ENCODE measurements at places on chromosomes 16 and 17.

DNA sequence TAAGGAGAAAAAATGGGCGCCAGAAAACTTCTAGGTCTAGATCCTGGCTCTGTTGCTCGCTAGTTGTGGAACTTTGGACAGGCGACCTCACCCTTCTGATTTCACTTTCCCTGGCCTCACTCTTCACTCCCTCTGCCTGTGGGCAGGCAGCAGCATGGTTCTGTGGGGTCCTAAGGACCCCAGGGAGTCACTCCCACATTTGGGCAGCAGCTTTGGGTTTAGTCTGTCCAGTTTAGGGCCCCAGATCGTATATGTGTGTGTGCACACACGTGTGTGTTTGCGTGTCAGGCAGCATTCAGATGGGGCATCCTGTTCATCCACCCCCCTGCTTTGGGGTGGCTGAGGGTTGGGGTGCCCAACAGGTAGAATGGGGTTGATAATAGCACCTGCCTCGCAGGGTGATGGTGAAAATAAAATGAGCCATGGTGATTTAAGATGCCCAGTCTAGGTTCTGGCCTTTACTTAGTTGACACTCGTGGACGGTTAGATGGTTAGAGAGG lies 102.2 kb downstream of the RAB11FIP4 start:
- H3K4me1 ChIP-seq = peaks cover 51% of the 10 kb centered on the region
- H3K27ac ChIP-seq = no peak overlapping the region
- peaks cover 11% of the 10 kb centered on the region for H3K36me3 ChIP-seq
- H3K27me3 ChIP-seq = no peaks in the 10 kb centered on the region
- H3K4me3 ChIP-seq = no peak overlapping the region
- no peak for DNase-seq

DNA sequence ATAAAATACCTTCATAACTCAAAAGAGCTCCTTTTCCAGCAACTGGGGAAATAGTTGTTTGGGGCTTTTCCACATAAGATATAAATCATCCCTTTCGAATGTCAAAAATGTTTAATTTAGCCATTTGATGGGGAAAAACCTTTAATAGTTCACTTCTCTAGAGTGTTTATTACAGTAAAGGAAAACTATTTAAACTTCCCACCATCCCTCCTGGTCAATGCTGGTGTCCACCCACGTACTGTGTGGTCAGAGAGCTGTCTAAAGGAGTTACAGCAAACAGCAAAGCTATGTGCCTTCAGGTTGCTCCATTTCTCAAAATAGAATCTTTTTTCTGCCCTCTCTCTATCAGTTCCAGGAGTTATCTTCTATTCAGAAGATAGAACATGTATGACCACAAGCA lies 33.5 kb downstream of the KANSL1 start:
- peaks cover 62% of the 10 kb centered on the region for H3K4me1 ChIP-seq
- H3K27me3 ChIP-seq = no peaks in the 10 kb centered on the region
- peaks cover 5% of the 10 kb centered on the region for H3K36me3 ChIP-seq
- no peak for DNase-seq

DNA sequence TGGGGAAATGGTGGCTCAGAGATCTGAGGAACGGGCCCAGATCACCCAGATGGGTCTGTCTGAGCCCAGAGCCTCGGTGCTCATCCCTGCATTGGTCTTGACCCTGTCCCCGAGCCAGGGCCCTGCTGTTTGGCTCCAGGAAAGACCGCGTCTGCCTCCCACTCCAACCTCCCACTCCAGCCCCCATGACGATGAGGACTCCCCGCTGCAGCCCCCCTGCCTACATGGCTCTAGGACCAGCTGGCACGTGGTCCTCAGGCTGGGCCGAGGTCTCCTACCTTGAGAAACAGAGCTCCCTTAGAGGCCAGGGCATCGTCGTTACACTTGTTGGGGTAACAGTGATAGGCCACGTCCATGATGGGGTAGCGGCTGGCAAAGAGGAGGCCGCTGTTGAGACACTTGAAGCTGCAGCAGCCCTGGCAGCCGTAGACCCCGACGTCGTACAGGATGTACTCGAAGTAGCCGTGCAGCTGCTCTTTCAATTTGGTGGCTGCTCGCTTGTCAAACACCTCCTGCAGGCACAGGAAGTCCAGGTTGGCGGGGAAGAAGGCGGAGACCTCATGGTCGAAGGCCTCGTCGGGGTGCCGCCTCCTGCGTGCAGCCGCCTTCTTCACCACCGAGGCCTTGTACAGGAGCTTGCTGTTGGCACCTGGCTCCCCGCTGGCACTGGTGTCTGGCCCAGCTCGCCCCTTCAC lies 59.9 kb downstream of the PRMT7 start:
- H3K36me3 ChIP-seq = peaks cover 10% of the 10 kb centered on the region
- no peaks in the 10 kb centered on the region for H3K4me1 ChIP-seq
- H3K4me3 ChIP-seq = no peak overlapping the region
- H3K27me3 ChIP-seq = peaks cover 76% of the 10 kb centered on the region

- no peak overlapping the region for H3K4me3 ChIP-seq
- H3K36me3 ChIP-seq = no peaks in the 10 kb centered on the region
- no peak overlapping the region for H3K27ac ChIP-seq
- H3K27me3 ChIP-seq = peaks cover 18% of the 10 kb centered on the region
- no peaks in the 10 kb centered on the region for H3K4me1 ChIP-seq
- no peak for DNase-seq
Measured at GRCh38 chr17:76689859-76690258, 20.9 kb downstream of the MXRA7 start.

GRCh38 chr16:56013962-56014552 lies 138.9 kb upstream of the CES5A start:
- no peaks in the 10 kb centered on the region for H3K4me1 ChIP-seq
- H3K27me3 ChIP-seq = peaks cover 82% of the 10 kb centered on the region
- peak; percentile 51 for DNase-seq
- no peaks in the 10 kb centered on the region for H3K36me3 ChIP-seq
- H3K27ac ChIP-seq = no peak overlapping the region
- no peak overlapping the region for H3K4me3 ChIP-seq

- no peak overlapping the region for H3K4me3 ChIP-seq
- peaks cover 5% of the 10 kb centered on the region for H3K36me3 ChIP-seq
- DNase-seq = no peak
- no peaks in the 10 kb centered on the region for H3K27me3 ChIP-seq
- H3K27ac ChIP-seq = no peak overlapping the region
- peaks cover 22% of the 10 kb centered on the region for H3K4me1 ChIP-seq
Measured at GRCh38 chr17:63676584-63676983, 23.3 kb downstream of the LIMD2 start.

- no peaks in the 10 kb centered on the region for H3K4me1 ChIP-seq
- no peak overlapping the region for H3K27ac ChIP-seq
- DNase-seq = no peak
- peaks cover 14% of the 10 kb centered on the region for H3K27me3 ChIP-seq
- no peak overlapping the region for H3K4me3 ChIP-seq
- H3K36me3 ChIP-seq = no peaks in the 10 kb centered on the region
Measured at GRCh38 chr16:50123417-50123816, 29.7 kb upstream of the TENT4B start.

- H3K4me1 ChIP-seq = peaks cover 15% of the 10 kb centered on the region
- H3K27ac ChIP-seq = no peak overlapping the region
- DNase-seq = no peak
Measured at GRCh38 chr16:27174007-27174406, 29.3 kb upstream of the KDM8 start.

GRCh38 chr17:13003454-13003851 lies 14.4 kb downstream of the ELAC2 start:
- no peaks in the 10 kb centered on the region for H3K4me1 ChIP-seq
- no peak for DNase-seq
- peaks cover 20% of the 10 kb centered on the region for H3K36me3 ChIP-seq
- H3K27me3 ChIP-seq = no peaks in the 10 kb centered on the region

GRCh38 chr16:18800293-18800692 lies 1.1 kb downstream of the ARL6IP1 start:
- H3K4me1 ChIP-seq = peaks cover 44% of the 10 kb centered on the region
- peaks cover 79% of the 10 kb centered on the region for H3K36me3 ChIP-seq
- DNase-seq = no peak
- no peaks in the 10 kb centered on the region for H3K27me3 ChIP-seq
- H3K27ac ChIP-seq = peak overlapping the region; percentile 99

DNA sequence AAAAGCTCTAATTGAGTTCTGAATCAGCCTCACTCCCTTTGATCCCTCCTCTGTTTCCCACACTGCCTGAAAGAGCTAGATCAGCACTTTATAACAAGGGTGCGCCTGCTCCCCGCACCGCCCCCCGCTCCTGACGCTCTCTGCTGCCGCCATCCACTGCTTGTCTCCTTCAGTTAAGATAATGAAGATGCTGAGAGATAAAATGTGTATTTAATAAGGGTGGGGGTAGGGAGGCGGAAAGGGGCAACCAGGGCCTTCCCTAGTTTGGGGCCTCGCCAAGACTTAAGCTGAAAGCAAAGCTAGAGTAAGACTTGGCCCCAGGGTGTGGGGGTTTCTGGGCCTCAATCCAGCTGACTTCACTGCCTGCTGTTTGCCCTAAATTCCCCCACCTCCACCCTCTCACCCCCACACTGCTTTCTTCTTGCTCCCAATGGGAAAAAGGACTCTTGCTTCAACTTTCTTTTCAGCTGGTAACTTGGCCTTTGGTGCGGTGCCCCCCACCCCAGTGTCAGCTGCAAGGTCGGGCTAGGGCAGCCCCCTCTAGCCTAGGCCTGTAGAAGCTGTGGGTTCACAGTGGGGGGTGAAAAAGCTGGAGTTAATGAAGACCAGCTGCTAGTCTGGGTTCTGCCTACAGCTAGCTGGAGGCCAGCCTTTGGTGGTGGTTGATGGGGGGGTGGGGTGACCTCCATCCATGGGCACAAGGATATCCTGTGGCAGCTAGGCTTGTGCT lies 1.8 kb upstream of the RARA start:
- H3K4me1 ChIP-seq = peaks cover 19% of the 10 kb centered on the region
- peaks cover 47% of the 10 kb centered on the region for H3K36me3 ChIP-seq
- DNase-seq = peak; percentile 35
- H3K27ac ChIP-seq = no peak overlapping the region

GRCh38 chr16:58652741-58653140 lies 23.1 kb upstream of the CNOT1 start:
- peaks cover 18% of the 10 kb centered on the region for H3K27me3 ChIP-seq
- H3K27ac ChIP-seq = no peak overlapping the region
- DNase-seq = no peak

DNA sequence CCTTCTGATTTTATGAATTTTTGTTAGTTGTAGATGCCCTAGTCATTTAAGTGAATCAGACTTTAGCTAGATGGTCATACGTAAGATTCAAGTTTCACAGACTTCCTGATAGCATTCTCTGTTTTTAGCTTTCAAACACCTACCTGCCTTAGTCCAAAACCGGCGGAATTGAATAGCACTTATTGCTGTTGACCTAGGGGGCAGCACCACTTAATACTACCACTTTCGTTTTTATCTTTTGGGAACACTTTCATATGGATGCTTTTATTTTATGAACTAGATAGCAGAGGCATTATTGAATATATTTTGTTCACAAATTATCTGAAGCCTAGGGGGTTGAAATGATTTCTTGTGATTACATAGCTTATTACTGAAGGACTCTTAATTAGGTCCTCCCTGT lies 31.5 kb downstream of the TADA2A start:
- H3K4me3 ChIP-seq = no peak overlapping the region
- H3K4me1 ChIP-seq = no peaks in the 10 kb centered on the region
- H3K27me3 ChIP-seq = no peaks in the 10 kb centered on the region
- peaks cover 70% of the 10 kb centered on the region for H3K36me3 ChIP-seq

DNA sequence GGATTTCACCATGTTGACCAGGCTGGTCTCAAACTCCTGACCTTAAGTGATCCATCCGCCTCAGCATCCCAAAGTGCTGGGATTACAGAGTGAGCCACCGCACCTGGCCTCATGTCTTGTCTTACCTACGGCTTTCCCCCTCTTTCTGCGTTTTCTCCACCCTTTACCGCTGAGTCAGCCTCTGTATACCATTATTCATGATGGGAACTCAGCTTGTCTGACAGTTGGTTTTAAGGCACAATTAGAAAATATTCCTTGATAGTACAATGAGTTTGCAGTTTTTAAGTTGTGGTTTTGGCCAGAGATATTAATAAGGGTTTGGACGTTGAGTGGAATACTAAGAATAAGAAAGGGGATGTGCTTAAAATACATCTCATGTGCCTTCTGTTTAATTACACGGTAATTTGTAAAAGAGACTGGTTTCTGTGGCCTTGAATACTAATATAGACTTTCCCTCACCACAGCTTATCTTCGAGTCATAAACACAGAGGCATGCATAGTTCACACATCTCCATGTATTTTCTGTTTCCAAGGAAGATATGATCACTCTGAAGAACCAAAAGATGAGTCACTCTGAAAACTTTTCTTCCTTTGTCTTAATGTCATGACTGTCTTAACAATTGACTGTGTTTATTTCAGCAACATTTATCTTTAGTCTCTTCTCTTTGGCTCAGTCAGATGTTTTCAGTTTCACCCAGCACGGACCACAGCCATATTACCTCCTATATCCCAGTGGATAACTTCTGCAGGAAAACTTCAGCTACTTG lies 54.4 kb downstream of the PITPNC1 start:
- no peaks in the 10 kb centered on the region for H3K27me3 ChIP-seq
- no peaks in the 10 kb centered on the region for H3K36me3 ChIP-seq
- no peak overlapping the region for H3K27ac ChIP-seq
- no peaks in the 10 kb centered on the region for H3K4me1 ChIP-seq
- DNase-seq = no peak

DNA sequence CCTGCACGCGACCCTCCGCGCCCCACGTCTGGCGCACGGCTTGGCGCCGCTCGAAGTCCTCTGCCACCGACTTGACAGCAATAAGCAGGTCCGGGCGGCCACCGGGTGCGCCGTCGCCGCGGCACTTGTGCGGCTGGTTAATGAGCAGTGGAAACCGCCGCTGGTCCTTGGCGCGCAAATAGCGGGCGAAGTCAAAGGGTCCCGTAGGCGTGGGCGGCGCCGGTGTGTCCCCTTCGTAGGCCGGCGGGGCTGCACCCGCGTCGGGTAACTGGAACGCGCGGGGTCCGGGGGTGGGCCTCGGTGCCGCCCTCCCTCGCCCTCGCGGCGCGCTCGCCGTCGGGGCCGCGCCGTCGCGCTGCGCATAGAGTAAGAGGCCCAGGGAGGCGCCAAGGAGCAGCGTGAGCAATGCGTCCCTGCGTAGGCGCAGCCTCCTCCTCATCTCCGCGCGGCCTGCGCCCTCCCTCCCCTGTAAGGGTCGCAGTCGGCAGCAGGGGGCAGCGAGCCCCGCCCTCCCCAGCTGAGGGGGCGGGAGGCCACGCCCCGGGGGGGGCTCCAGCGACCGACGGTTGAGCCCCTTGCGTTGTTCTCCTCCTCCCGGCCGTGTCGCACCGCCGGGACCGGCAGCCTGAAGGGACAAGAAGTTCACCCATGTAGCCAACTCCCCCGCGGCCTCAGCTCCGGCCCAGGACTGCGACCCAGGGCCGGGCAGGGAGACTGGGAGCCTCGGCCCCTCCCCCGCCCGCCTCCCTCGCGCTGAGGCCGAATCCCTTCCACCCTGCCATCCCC lies 558 bp downstream of the B3GNT9 start:
- no peak overlapping the region for H3K27ac ChIP-seq
- H3K4me1 ChIP-seq = no peaks in the 10 kb centered on the region
- peak overlapping the region; percentile 71 for H3K4me3 ChIP-seq
- peak; percentile 61 for DNase-seq
- no peaks in the 10 kb centered on the region for H3K27me3 ChIP-seq
- H3K36me3 ChIP-seq = peaks cover 43% of the 10 kb centered on the region

GRCh38 chr16:9384141-9384540 lies 292.7 kb downstream of the HAPSTR1 start:
- H3K27ac ChIP-seq = no peak overlapping the region
- no peak overlapping the region for H3K4me3 ChIP-seq
- DNase-seq = no peak
- H3K36me3 ChIP-seq = no peaks in the 10 kb centered on the region

- peaks cover 10% of the 10 kb centered on the region for H3K4me1 ChIP-seq
- no peak for DNase-seq
- H3K4me3 ChIP-seq = no peak overlapping the region
- no peak overlapping the region for H3K27ac ChIP-seq
Measured at GRCh38 chr17:56983366-56983765, 5.4 kb downstream of the SCPEP1 start.

GRCh38 chr17:29133121-29133713 lies 47.0 kb downstream of the MYO18A start:
- peaks cover 8% of the 10 kb centered on the region for H3K36me3 ChIP-seq
- H3K27ac ChIP-seq = no peak overlapping the region
- peaks cover 15% of the 10 kb centered on the region for H3K4me1 ChIP-seq
- no peaks in the 10 kb centered on the region for H3K27me3 ChIP-seq
- H3K4me3 ChIP-seq = no peak overlapping the region
